ENCODE measurements at places on chromosomes 3 and 15.

DNA sequence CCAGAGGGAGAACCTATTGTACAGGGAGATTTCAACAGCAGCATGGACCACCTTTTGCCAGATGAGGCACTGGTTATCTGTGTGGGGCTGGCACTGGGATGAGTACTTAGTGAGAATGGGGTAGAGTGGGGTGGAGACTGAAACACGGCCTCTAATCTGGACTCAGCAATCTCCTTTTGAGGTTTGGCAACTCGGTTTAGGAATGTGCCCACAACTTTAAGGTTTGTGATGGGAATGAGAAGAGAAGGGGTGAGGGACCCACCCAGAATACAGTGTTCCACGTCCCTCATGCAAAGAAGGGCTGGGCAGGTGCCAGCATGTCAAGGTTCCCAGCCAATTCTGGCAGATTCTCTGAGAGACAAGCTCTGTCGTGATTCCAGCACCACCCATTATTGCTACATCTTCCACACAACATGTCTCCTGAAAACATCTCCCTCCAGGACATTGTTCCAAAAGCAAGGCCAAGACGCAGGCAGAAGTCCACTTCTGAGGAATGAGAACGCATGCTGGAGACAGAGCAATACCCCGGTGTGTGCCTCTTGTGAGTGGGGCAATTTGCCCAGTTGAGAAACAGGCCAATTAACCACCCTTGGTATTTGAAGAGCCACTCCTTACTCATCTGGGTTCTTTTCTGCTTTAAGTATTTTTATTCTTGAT is 37.5 kb upstream of the CCR4 start:
- no peak for DNase-seq

- DNase-seq: no peak
Observed at GRCh38 chr3:55755516-55756205, 268.6 kb upstream of the WNT5A start.

DNA sequence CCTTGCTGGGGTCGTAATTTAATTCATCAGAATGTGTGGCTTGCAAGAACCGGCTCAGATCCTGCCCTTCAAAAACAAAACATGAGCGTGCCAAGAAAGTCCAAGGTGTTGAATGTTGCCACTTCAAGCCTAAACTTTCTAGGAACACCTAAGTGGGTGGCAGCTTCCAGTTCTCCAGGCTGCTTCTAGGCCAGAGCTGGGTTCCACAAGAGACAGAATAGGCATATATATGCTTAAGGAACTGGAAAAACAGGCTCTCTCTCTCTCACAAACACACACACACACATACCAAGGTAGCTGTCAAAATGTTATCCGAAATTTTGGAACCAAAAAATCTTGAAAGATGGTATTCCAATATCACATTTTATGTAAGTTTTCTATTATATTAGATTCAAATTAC is 890 bp upstream of the ADIPOQ start:
- DNase-seq: no peak

GRCh38 chr15:67413770-67414390 is 107.1 kb upstream of the C15orf61 start:
- no peak for DNase-seq

GRCh38 chr3:48276911-48277641 is 36.2 kb downstream of the ZNF589 start:
- DNase-seq: no peak

- DNase-seq: no peak
Observed at GRCh38 chr3:150005243-150006112, 34.8 kb upstream of the PFN2 start.

DNA sequence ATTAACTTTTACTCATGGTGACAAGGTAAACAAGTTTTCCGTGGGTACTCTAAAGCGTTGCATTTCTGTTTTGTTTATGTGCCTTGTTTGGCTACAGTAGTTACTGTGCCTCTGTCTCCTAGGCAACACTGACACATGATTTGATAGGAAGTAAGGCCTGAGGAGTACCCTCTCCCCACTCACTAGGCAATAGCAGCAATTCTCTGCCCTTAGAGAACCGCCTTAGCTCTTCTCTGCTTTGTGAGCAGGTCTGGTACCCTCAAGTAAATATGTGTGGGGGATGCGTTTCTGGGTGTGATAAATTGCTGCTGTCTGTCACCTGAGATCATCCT is at the start of gene IL5RA:
TSS of gene IL5RA (minus strand) at position 76 of the 332 bp plus-strand sequence. CDS start 5,390 bp downstream, outside the sequence.
- DNase-seq: no peak

DNA sequence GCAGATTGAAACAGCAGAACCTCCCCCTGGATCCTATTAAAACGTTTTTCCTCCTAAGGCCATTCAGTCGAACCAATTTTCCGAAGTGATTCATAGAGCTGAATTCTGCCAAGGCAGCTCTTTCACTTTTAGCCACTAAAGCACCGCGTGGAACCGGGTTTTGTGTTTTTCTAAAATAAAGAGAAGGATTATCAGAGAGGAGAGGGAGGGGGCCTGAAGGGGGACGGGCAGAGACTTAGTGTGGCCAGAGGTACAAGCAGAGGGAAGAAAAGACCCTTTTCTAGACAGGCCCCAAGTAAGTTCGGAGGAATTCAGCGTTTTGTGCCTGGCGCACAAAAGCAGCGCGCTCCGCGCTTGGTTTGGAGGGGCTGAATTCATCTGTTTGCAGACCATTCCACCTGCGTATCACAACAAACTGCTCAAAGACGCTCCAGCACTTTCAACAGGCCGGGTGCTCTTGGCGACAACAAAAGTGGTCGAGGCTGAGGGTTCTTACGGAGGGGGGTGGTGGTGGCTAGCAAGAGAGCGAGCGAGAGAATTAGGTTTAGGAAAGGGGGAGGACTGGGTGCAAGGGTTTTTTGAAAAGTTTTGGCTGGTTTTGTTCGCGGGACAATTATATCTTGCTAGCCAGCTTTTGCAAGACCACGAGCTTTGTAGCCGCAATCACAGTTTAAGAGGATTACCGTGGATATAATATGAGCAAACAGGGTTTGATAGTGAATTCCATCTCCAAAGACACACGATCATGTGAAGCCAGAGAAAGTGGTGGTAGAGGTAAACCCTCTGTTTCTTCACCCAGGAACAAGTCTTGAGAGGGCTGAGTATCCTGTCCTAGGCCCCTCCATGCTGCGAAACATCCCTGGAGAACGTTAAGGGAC is 1.2 kb upstream of the FEZF2 start:
- DNase-seq: no peak

Data from colonic mucosa (tissue), 4 donors.